Stimulated activated CD8-positive, alpha-beta memory T cell treated with anti-CD3 and anti-CD28 coated beads, Interleukin-2, amount 100 ng/mL, for 48 hours (primary cell): ENCODE measurements at places on chromosomes 6 and 20.
A peak's percentile ranks its signal among the peaks of the same experiment; 100 is the strongest.

DNA sequence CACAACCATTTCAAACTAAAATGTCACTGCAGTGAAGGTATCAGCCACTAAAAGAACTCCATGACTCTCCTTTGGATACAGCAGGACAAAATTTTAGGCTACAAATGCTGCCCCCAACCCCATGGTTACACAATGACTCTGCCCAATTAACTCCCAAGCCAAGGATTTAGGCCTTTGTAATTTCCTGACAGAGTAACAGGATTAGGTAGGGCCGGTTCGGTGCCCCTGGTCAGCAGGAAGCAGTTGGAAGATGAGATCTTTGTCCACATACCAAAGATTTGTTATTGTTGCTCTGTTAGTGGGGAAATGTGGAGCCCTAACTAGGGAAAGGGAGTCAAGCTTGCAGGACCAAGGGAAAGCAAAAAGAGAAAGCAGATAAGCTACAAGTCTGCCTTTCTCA, 26.7 kb upstream of the RIPK1 start:
- DNase-seq = no peak

DNA sequence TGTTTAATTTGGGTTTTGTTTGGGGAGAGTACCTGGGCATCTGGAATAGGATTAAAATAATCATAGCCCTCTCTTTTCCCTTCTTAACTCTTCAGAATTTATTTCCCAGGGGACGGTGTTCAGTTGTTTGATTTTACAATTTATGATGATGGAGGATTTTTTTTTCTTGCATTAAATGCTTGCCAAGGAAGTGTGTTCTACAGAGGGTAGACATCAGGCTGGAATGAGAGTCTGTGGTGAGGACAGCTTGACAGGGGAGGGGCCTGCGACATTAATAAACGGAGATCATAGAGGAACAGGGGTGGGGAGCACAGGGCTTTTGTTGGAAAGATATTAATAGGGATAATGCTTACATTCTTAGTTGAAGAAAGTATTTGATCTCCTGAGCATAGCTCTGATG, 297.5 kb downstream of the CLIC5 start:
- no peak for DNase-seq

DNA sequence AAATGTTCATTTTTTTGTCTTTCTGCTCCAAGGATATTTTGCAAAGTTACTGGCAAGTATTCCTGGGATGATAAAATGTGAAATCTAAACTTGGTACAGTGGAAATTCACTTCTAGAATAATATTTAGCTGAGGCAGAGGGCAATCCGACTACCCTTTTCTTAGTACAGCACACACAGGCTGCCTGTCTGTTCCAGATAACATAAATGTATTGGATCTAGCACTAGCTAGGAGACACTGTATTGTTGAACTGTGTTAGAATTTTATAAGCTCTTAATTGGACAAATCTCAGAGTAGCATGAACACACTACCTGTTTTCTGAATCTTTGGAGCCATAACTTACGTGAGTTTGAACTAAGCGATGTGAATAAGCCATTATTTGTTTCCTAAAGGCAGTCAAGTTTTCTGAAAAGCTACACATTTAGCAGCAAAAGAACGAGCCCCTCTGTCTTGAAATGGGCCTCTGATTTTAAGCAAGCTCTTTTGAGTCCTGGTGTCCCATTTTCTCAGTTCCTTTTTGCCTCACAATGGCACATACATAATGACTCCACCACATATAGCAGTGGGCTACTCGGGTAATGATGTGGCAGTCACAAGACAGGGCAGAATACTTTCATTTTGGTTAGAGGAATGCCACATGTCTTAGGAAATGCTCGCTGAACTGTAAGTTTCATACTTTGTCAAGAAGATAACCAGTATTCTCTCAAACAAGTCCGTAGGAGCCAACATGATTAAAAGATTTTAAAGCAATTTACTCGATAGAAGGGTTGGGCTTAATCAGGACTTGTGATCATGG, 116.5 kb upstream of the ESR1 start:
- DNase-seq = no peak

- no peak for DNase-seq
Measured at GRCh38 chr6:44030812-44031454, 96.3 kb downstream of the MRPL14 start.

- no peak for DNase-seq
Measured at GRCh38 chr6:68160348-68160747, 474.7 kb upstream of the ADGRB3 start.

GRCh38 chr20:16607364-16608276, 34.4 kb upstream of the KIF16B start:
- no peak for DNase-seq

DNA sequence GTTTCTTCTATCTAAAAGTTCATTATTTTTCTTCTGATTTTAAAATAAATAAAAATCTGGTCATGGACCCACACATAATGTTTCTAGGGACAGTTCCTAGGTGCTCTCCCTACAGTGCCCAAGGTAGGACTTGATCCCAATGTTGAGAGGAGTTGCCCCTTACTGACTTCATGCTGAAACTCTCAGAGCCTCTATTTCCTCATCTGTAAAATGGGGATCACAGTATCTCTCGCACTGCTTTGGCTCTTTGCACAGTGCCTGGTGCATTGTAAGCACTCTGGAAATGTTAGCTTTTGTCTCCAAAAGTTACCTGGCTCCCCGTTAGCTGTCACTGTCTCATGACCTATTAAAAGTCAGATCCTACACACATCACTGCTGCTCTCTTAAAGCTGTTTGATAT, 205.5 kb downstream of the TSHZ2 start:
- DNase-seq = no peak

GRCh38 chr6:105443941-105444340, 41.1 kb upstream of the PREP start:
- DNase-seq = no peak

DNA sequence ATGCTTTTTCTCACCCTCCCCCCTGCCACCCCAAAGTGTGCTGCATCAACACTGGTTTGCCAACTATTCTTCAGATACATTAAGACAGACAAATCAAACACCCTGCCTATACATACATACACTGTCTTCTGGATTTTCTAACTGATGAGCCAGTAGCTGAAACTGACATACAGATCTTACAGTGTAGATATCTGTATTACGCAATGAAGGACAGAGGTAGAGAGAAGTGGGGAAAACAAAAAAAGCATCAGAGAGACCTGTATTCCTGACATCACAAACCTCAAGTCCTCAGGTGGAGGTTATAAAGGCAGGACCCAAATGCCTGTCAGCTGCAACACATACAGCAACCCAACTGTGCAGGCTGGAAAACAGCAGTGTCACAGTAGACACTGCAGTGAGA, 535.4 kb downstream of the HACE1 start:
- no peak for DNase-seq

GRCh38 chr20:8858181-8858787, 210.6 kb upstream of the PLCB4 start:
- no peak for DNase-seq

GRCh38 chr6:39808346-39808745, 16.2 kb downstream of the DAAM2 start:
- DNase-seq = no peak

DNA sequence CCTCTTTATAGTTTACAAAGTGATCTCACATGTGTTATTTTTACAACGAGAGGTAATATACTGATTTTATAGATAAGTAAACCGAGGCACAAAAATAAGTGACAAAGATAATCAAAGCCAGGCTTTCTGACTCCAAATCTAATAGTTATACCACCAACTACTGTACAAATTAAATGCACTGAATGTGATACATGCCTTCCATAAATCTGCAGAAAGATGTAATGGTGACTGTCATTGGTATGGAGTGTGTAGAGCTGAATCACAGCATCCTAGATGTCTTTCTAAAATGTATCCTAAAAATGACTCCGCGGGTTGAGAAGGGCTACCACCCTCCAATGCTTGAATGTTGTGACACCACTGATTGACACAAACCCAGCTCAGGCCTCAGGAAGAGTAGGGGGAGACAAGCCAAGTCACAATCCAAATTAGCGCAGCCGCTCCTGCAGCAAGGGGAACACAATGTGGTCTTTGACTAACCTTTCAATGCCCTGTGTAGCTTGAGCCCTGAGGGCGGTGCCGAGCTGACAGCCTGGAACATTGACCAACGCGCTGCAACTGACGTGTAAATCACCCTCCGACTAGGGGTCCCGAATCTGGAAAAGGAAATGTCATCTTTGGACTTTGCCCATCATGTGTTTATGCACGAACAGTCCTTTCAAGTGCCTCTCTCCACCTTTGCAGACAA, 136.8 kb downstream of the OLIG3 start:
- DNase-seq = no peak

- no peak for DNase-seq
Measured at GRCh38 chr6:118649918-118650581, 1.3 kb downstream of the CEP85L start.

GRCh38 chr6:85612690-85613474, 19.2 kb upstream of the SNX14 start:
- DNase-seq = no peak

- no peak for DNase-seq
Measured at GRCh38 chr6:80388507-80388906, 282.0 kb downstream of the BCKDHB start.

GRCh38 chr6:53579338-53579737, 34.4 kb upstream of the GCLC start:
- DNase-seq = peak; percentile 39

DNA sequence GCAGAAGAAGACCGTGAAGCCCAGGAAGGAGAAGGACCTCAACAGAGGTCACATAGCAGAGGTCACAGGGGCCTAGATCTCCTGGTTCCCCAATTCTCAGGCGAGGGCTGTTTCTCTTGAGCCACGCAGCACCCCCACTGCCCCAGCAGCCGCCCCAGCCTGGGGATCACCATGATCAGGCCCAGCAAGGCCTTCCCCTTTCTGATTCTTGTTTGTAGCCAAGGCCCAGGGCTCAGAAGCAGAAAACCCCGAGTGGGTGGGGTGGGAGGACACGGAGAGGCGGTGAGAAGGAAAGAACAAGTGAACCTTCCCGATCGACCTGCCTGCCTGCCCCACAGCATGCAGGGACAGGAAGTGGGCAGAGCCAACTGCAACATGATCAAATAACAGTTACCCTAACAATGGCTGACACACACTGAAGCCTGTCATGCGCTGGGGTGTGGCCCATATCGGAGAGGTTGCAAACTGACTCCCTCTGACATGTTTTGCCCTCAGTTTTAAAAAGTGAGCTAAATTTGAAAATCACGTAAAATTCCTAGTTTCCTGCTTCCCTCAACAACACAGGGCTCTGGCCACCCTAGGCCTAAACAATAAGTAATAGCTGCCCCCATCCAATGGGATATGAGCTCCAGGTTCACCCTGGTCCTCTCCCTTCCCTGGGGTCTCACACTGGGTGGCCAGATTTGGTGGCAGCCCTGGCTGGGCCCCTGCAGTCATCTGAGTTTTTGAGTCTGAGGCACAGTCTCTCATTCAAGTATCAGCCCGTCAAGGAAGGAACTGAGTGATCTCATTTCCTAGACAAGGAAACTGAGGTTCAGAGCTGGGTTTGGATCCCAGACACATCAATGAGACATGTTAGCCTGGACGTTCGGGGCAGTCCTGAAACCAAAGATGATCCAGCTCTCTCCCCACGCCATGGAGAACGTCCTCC, 6.5 kb downstream of the PEDS1 start:
- DNase-seq = peak; percentile 54

- no peak for DNase-seq
Measured at GRCh38 chr6:108127826-108128225, 38.0 kb upstream of the NR2E1 start.

DNA sequence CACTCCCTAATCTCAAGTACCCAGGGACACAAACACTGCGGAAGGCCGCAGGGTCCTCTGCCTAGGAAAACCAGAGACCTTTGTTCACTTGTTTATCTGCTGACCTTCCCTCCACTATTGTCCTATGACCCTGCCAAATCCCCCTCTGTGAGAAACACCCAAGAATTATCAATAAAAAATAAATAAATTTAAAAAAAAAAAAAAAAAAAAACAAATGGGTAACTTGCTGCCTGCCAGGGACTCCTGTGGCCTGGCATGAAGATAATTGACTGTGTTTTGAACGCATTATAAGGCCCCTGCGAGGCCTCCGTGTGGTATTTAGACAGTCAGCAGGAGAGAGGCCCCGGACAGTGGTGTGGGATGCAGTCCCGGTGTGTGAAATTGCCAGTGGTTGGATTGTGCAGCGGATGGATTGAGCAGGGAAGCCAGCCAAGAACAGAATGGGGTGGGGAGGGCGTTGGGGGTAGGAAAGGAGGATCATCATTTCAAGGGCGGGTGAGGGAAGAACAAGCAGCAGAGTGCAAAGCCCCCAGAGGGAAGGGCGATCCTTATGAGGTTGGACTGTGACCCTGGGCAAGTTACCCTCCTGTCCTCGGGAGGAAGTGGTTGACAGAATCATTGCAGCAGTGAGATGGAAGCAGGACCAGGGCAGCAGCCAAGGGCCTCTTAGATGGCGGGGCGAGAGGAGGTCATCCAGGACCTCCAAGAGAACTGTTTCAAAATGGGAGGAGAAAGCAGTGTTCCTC, 43.3 kb downstream of the PPARD start:
- DNase-seq = no peak
